AML-193 (cell line): ENCODE measurements at places on chromosomes 2 and 18.

DNA sequence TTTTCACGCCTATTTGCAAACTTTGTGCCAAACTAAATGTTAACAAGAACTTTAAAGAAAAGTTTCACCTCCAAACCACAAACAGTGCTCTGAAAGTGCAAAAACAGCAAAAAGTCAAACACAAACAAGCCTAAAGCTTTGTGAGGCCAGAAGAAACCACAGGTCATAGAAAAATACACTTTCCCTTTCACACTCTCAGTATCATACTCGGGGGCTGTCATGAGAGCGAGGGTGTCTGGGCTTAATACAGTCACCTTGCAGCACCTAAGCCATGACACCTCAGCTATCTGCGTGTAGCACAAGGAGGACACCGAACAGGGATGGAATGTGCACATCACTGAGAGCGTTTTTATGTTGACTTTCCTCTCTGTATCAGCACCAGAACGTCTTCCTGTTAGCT is 26.6 kb upstream of the SEH1L start:
- no peak for DNase-seq

DNA sequence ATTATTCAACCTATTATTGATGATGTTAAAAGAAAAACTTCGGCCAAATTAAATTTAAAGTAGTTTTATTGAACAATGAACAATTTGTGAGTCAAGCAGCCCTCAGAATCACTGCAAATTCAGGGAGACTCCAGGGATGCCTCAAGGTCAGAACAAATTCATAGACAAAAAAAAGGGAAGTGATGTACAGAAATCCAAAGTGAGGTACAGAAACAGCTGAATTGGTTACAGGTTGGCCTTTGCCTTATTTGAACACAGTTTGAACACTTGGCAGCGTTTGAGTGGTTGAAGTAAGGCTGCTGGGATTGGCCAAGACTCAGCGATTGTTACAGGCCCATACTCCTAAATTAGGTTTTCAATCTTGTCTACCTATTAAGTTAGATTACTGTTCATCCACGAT is 47.4 kb upstream of the DSG1 start:
- DNase-seq: no peak

GRCh38 chr2:135745545-135745944 is 3.9 kb downstream of the UBXN4 start:
- no peak for DNase-seq

- DNase-seq: no peak
These were observed 136.9 kb downstream of the NRXN1 start for GRCh38 chr2:50895041-50895440.

- no peak for DNase-seq
These were observed 28.5 kb upstream of the MCFD2 start for GRCh38 chr2:46943881-46944798.

GRCh38 chr18:58896268-58896667 is 31.6 kb downstream of the ZNF532 start:
- DNase-seq: no peak

- DNase-seq: no peak
These were observed 10.4 kb downstream of the LCT start for GRCh38 chr2:135826544-135826943.

- no peak for DNase-seq
These were observed 19.3 kb downstream of the STK36 start for GRCh38 chr2:218691234-218691633.

DNA sequence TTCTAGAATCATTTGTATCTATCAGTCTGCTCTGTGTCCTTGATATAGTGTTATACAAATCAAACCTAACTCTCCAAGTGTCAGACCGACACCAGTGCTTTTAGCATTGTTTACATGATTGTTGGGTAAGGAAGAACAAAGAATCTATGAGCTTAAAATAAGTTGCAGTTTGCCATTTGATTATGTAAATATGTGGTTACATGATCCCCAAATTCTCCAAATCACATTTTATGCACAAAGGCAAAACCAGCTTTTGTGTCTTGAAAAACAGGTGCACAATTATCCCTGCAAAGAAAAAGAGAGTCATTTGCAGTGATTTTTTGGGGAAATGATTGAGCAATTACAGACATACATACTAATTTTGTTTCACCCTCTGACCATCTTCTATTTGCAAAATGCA is 652.6 kb upstream of the CHAC2 start:
- no peak for DNase-seq

DNA sequence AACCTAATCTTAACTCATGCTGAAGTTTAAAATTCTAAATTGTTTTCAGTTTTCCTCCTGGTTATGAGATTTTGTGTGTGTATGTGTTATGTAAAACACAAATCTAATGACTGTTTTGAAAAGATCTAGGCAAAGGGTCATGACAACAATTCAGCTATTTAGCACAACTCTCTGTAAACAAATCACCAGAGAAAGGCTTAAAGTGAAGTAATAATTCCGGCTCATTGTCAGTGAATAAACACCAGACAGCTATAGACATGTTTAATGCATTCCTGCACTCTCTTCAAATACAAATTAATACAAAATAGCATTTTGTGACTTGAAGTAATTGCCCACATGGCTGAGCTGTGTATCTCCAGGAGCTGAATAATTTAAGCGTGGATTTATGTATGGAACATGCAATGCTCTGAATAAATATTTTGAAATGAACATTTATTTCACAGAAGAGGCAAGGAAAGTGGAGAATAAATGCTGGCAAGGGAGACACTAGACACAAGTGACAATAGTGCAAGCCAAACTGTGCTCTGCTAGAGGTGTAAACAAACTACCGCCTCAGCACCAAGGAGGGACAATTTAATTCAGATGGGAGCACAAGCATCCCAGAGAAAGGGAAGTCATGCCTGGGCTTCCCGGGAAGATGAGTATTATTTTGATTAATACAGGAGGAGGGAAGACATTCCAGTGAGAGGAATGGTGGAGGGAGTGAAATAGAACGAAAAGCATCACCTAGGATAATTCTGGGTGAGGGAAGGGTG is 133.6 kb upstream of the XPO1 start:
- DNase-seq: no peak

- DNase-seq: no peak
These were observed 12.6 kb downstream of the PIK3C3 start for GRCh38 chr18:41967680-41968079.

- no peak for DNase-seq
These were observed 70.2 kb downstream of the HRH4 start for GRCh38 chr18:24530630-24531111.

GRCh38 chr18:22031611-22032010 is 137.8 kb upstream of the GATA6 start:
- no peak for DNase-seq

GRCh38 chr2:55158111-55158814 is 73.8 kb downstream of the CLHC1 start:
- no peak for DNase-seq

GRCh38 chr18:53686965-53687364 is 537.5 kb downstream of the MBD2 start:
- no peak for DNase-seq

- no peak for DNase-seq
These were observed 573 bp downstream of the KDSR start for GRCh38 chr18:63366213-63367052.
